ENCODE measurements at places on chromosomes 7 and 10. TPM values are rescaled to one million over a fixed set of nuclear protein-coding genes. Genes with fewer than 3 reads are reported as not detected.

CRPPA gene
- 4.4 TPM for polyA plus RNA-seq

PRKG1 gene
- polyA plus RNA-seq: 16.4 TPM

PCGF5 gene
- polyA plus RNA-seq: 27.5 TPM

TRIP6 gene
- 84.5 TPM for polyA plus RNA-seq

UCMA gene
- polyA plus RNA-seq: not detected

H2BK1 gene
- polyA plus RNA-seq: not detected

PNLIPRP3 gene
- polyA plus RNA-seq: not detected

NEBL gene
- 91.0 TPM for polyA plus RNA-seq

BRI3 gene
- 95.6 TPM for polyA plus RNA-seq

C7orf57 gene
- 1.3 TPM for polyA plus RNA-seq

CPXM2 gene
- polyA plus RNA-seq: 7.4 TPM

ACSM6 gene
- 0.33 TPM for polyA plus RNA-seq

SRRM3 gene
- polyA plus RNA-seq: 1.00 TPM

TUBAL3 gene
- 0.17 TPM for polyA plus RNA-seq

HERPUD2 gene
- polyA plus RNA-seq: 47.6 TPM

PROSER2 gene
- 6.6 TPM for polyA plus RNA-seq

HOXA10 gene
- 145 TPM for polyA plus RNA-seq

RPEL1 gene
- polyA plus RNA-seq: 0.19 TPM

PAPSS2 gene
- 26.8 TPM for polyA plus RNA-seq

All from renal cortex interstitium (tissue), 15 donors.